CD4-positive, alpha-beta T cell (primary cell): ENCODE measurements at places on chromosomes 13 and 19.

DNA sequence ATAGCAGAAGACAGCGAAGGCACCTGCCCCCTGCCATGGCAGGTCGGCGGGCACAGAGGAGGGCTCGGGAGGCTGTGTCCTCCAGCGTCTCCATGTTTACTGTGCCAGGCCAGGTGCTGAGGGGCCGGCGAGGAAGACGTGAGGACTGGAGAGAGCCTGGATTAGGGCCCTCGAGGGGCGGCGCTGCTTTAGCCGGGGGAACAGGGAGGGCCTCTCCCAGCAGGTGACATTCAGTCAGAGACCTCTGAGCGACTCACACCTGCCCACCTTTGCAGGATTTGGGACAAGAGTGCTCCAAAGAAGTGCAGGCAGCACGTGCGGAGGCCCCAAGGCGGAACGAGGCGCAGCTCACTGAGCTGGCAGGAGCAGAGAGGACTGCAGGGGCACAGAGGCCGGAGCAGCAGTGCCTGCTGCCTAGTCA lies 17.6 kb downstream of the KDM4B start:
- no peak for DNase-seq

DNA sequence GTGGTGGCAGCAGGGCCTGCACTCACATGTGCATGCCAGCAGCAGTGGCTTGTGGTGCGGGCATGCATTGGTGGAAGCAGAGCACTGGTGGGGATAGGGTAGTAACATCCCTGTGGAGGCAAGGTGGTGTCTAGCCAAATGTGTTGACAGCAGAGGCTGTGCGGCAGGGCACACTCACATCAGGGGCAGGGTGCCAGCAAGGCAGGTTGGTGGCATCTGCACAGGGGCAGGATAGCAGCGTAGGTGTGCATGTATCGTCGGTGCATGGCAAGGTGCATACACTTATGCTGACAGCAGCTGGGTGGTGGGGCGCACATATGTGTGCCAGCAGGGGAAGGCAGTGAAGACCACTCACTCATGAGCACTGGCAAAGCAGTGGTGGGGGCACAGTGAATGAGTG lies 211.5 kb upstream of the CSNK1A1L start:
- DNase-seq = no peak

- DNase-seq = no peak
These were observed 229.0 kb downstream of the KLF5 start for GRCh38 chr13:73287831-73288230.

DNA sequence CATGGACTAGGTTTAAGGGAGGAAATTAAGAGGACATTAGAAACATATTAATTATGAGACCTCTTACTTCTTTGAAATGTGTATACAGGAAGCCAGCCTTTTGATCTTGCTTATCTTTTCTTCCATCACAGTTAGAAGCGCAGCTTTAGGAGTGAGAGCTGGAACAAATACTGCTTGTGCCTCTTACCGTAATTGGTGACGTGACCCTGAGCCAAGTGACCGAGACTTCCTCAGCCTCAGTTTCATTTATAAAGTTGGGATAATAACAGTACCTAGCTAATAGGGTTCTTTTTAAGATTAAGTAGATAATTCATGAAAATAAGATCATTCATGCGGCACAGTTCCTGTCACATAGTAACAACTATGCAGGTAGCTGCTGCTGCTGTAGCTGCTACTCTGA lies 18.5 kb downstream of the FREM2 start:
- DNase-seq = no peak

DNA sequence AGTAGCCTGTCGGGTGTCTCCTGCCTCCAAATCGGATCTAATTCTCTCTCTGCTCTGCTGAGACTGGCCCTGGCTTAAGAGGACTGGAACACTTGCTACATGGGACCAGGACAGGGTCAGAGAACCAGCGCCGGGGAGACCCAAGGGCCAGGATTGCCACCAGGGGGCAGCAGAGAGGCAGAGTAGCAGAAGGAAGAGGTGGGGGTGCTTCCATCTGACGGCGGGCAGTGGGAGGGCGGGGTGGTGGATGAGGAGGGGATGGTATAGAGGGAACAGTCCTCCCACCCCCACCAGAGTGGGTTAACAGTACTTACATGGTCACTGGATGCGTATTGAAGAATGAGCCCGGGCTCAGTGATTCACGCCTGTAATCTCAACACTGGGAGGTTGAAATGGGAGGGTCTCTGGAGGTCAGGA lies 11.9 kb downstream of the SELENOW start:
- DNase-seq = peak; percentile 89

DNA sequence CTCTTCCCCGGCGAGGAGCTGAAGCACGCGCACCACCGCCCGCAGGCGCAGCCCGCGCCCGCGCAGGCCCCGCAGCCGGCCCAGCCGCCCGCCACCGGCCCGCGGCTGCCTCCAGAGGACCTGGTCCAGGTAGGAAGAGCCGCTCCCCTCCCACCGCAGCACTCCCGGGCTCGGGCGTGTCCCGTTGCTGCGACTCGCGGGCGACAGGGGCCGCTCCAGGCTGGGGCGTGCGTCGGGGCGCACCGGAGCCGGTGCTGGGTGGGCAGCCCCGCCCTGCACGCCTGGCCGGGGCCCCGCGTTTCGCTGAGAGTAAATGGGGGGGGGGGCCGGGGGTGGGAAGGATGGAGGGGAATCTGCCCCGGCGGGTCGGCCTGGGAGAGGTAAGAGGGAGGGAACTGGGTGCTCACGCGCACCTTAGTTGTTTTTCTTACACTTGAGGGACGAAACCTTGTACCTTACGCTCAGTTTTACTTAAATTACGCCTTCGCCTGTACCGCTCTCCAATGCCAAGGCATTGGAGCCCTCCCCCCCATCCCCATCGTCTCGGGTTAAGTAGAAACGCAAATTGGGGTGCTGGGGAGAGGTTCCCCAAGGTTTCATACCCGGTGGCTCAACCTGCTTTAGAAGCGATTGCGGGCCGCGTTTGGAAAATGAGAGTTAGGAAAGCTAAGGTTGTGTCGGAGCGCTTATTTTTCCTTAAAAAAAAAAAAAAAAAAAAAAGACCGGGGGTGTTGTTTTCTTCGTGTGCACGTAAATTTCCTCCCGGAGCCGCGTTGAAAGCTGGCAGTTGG lies 850 bp downstream of the KLF5 start:
- peak; percentile 20 for DNase-seq
